ENCODE measurements at places on chromosomes 16 and 17.

- no peak for DNase-seq
Observed at GRCh38 chr17:81976332-81977210, 858 bp upstream of the ASPSCR1 start.

DNA sequence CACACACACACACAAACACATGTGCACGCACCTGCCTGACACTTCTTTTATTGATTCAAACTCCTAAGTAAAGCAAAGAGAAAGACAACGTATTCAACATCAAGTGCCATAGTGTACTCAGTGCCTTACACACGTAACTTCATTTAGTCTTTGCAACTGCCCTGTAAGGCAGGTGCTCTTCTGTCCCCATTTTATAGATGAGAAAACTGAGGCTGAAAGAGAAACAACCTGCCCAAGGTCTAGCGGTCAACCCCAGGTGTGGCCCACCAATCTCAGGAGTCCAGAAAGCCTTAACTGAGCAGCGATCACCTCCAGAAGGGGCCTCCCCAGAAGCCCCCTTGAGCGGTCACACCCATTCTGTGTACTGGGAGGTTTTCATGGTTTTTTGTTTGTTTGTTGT, 10.3 kb upstream of the GSG1L start:
- DNase-seq, result no peak

DNA sequence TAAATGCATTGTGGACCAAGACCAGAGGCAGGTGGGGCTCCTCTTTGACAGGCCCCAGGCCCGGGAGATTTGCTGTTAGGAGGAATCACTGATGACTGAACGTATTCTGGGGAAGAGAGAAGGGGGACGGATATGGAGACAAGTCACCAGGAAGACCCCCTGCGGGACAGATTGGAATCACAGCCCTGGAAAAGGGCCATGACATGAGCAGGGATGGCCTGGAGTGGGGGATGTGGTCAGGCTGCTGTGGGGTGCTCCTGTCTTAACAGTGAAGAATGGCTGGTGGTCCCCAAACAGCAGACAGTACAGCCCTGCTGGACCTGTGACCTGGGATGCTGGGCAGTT, 23.7 kb upstream of the MGAT5B start:
- no peak for DNase-seq

DNA sequence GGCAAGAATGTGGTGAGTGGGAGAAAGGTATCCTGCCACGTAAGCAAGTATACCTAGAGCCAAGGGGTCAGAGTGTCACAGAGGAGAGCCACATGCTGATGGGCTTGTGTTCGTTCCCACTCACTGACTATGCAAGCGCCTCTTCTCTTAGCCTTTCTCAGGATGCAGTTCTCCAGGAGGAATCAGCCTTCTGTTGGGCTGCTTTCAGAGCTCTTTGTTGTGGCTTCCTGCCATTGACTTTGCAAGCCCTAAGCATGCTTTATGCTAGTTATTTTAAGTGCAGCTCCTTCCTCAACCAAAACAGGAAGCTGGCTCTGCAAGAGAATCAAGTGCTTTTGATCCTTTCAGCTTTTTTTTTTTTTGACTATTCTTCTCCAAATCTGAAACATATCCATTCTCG, 66.6 kb downstream of the SIAH1 start:
- no peak for DNase-seq

- DNase-seq, result no peak
Observed at GRCh38 chr17:50330151-50330775, 15.7 kb upstream of the XYLT2 start.

GRCh38 chr17:8149419-8150193, 2.6 kb downstream of the PER1 start:
- no peak for DNase-seq

- DNase-seq, result no peak
Observed at GRCh38 chr16:28202147-28202746, 9.5 kb downstream of the XPO6 start.

GRCh38 chr17:75194879-75195278, 10.6 kb upstream of the NUP85 start:
- DNase-seq, result no peak

- no peak for DNase-seq
Observed at GRCh38 chr16:86931410-86931941, 353.1 kb downstream of the FOXL1 start.

- DNase-seq, result no peak
Observed at GRCh38 chr16:26806657-26807056, 260.1 kb upstream of the C16orf82 start.

GRCh38 chr17:43661699-43662412, at the start of gene MEOX1:
Gene MEOX1 (minus strand): TSS chr17:43661922. CDS start chr17:43661534, 388 bp downstream.
- no peak for DNase-seq

DNA sequence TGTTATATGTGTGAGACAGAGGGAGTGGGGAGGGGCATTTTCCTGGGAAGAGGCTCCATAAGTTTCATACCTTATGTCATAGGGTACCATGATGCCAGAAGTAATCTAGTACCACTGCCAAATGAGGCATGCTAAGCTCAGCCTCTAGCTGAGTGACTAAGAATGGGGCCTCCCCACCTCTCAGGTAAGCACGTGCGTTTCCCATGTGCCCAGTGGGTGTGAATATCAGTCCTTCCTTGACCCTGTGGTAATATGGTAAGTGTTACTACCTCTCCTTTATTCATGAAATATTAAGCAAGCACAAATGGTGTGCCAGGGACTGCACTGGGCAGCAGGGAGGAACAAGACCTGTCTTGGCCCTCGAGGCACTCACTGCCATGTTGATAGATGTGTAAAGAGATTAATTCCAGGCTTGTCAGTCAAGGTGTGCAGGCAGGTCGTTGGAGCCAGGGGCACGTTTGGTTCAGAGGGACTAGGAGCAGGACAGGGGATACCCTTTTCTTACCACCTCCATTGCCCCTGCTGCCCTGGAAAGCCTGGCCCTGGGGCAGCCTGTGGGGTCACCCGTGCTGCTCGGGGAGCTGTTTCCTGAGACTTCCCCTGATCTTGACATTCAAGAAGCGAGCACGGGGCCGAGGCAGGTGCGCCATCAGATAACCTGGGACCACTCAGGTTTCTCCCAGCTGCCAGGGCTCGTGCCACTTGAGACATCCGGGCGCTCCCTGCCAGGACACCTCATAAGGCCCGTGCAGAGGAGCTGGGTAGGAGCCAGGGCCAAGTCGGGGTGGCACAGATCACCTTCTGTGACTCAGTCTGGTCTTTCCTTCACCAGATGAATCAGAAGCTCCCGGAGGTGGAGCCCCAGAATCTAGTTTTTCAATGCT, 8.8 kb downstream of the RSAD1 start:
- DNase-seq, result no peak

DNA sequence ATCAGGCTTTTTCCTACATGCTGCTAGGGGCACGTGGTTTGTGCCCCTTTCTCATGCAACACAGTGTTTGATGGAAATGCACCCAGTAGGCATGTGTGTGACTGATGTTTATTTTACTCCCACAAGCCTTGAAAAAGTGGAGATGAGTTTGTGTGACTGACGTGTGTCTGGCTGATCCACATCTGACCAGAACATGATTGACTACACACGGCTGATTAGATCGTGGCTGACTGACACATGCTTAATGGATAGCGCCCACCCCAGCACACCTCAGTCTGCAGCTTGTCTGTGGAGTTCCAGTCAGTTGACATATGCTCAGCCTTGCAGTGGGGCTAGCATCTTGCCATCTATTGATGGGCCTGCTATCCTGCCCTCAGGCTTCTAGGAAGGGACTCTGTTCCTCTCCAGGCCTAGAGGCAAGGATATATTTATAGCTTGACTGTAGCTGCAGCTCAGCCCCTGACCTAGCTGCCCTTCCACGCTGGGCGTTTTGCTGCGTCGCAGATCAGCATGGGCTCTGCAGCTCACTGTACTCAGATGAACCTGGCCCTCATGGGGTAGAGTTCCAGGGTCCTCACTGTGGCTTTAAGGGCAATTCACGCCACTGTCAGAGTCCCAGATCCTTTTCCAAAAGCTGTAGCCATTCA, 112.3 kb downstream of the HS3ST2 start:
- DNase-seq, result no peak

- DNase-seq, result no peak
Observed at GRCh38 chr17:61221181-61221580, 178.5 kb upstream of the TBX2 start.

GRCh38 chr17:28846231-28846630, 3.6 kb upstream of the FAM222B start:
- no peak for DNase-seq

DNA sequence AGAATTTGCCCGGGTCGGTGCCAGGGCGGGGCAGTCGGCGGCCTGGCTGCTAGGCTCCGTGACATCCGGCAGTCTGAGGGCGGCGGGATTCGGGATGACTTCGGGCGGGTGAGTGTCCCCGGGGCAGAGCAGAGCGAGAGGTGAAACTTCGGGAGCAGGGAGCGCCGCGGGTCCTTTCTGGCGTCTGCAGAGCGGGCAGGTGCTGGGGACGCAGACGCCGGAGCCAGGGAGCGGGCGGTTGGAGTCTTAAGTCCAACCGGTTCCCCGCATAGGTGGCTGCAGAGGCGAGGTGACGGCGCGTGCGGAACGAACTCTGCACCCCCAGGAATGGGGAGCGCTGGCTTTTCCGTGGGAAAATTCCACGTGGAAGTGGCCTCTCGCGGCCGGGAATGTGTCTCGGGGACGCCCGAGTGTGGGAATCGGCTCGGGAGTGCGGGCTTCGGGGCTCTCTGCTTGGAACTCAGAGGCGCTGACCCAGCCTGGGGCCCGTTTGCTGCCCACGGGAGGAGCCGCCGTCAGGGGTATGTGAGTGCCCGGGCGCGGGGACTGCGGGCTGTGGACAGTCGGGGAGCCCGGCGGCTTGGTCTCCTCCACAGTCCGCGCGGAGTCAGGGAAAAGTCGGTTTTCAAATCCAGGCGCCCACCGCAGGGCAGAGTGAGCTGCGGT, at the start of gene B4GALNT2:
Gene B4GALNT2, plus strand, starts transcription at position 71 of the 666 bp plus-strand sequence. Its CDS starts 24 bp downstream, at position 95.
- DNase-seq, result no peak

DNA sequence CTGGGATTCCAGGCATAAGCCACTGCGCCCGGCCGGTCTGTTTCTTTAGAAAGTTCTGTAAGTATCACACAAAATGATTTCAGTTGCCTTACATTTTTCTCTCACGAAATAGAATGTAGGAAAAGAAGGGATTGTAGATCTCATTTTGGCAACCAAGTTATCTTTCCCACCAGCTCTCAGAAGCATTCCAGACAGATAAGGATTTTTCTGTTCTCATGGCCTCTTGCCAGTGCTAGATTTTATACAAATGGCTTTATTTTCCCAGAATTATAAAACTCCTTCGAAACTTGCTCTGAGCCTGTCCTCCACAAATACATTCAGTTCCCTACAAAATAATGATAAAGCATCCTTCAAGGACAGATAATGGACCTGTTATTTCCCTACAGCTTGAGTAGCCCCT, 46.9 kb downstream of the LCMT1 start:
- no peak for DNase-seq

DNA sequence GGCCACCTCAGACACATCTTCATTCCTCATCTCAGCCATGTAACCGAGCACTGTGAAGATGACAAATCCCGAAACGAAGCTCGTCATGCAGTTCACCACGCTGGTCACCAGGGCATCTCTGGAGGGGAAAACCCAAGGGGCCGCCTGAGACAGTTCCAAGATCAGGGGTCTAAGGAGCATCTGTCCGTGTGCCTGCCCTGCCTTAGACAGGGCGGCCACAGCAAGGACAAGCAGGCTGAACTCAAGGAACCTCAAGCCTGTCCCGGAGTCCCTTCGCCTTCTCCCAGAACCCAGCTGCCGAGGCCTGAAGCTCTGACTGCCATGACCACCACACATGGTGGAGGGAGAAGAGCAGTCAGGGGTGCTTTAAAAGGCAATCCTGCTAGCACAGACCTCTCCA, 22.7 kb downstream of the SLC6A4 start:
- no peak for DNase-seq

- no peak for DNase-seq
Observed at GRCh38 chr16:1127101-1127500, 25.8 kb upstream of the CACNA1H start.

DNA sequence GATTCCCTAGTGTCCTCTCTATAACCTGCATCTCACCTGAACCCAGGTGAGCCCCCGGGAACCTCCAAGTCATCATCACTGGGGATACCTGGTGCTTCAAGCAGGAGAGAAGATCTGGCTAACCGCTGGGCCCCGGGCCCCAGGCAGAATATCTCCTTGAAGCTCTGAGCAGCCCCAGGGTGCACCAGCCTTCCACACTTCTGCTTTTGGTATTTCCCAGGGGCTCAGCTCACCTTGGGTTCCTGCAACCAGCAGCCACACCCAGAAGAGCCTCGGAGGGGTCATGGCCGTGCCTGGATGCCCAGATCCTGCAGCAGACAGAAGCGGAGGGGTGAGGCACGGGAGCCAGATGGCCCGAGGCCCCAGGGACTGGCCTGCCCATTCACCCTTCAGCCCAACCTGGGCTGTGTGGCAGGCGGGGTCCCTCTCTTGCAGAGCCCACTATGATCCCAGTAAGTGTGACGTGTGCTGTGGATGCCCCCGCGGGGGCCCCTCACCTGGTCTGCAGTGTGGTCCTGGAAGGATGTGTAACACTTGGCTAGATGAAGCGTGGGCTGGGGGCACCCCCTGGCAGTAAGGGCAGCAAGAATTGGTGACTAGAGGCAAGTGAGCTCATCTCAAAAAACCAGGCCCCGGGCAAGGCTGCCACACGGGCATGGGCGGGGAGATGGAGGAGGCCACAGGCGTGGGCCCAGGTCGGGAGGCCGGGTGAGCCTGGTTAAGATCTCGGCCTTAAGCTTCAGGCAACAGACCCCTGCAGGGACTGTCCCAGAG, 2.6 kb downstream of the LGALS3BP start:
- no peak for DNase-seq

DNA sequence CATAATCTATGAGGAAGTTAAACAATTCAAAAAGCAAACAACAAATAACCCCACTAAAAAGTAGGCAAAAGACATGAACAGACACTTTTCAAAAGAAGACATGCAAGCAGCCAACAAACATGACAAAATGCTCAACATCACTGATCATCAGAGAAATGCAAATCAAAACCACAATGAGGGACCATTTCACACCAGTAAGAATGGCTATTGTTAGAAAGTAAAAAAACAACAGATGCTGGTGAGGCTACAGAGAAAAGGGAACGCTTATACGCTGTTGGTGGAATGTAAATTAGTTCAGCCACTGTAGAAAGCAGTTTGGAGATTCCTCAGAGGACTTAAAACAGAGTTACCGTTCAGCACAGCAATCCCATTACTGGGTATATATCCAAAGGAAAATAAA, 24.4 kb downstream of the TNFRSF13B start:
- no peak for DNase-seq

- DNase-seq, result no peak
Observed at GRCh38 chr16:86229866-86230656, 280.3 kb upstream of the FOXF1 start.

GRCh38 chr17:31596382-31597323, 205.2 kb downstream of the RAB11FIP4 start:
- DNase-seq, result no peak

GRCh38 chr16:62764572-62764971, 728.3 kb upstream of the CDH8 start:
- DNase-seq, result no peak

All from cortex of kidney (tissue), 1 donor.